Activated B cell treated with CpG ODN at 0.5 μM for 24 hours (primary cell): ENCODE measurements at places on chromosomes 3 and 15. TPM values are rescaled to one million over a fixed set of nuclear protein-coding genes. Genes with fewer than 3 reads are reported as not detected.

KCNMB3 gene
- total RNA-seq, result 6.0 and 6.9 TPM in 2 replicates

SEMA3G gene
- not detected in 2 replicates for total RNA-seq

GABRB3 gene
- not detected in 2 replicates for total RNA-seq

LIPH gene
- total RNA-seq, result not detected in 2 replicates

LRRN1 gene
- total RNA-seq, result 0.81 and 1.00 TPM in 2 replicates

DNA sequence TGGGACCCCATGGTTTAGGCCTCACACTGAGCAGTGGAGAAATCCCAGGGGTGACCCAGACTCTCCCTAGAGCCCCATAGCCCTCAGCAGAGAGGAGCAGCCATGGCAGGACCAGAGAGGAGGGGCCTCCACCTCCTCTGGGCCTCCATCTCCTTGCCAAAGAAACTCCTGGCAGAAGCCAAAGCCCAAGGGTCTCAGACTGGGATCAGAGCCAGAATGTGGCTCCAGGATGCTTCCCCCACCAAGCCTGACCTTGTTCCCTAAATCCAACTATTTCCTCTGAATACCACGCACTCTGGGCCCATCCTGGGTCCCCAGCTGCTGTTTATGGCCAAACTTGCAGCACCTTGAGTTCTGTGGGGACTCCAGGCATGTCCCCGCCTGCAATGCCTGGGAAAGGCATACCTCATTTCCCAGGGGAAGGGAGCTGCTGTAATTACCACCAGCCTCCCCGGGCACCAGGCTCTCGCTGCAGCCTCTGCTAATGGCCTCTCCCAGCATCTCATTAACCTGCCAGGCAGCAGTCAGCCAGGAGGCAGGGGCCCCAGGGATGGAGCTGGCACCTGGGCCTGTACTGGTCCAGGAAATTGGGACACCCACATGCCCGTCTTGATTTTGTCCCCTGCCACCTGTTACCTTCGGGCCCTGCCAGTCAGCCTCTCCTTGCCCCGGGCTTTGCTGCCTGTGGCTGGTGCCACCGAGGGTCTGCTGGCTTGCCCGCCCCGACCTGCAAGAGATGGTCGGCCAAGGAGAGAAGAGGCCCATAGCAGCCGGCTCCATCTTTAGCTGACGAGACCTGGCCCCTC, 4.6 kb downstream of the CCDC9B start:
- no peaks in the 10 kb centered on the region for H3K27me3 ChIP-seq
- DNase-seq, result no peak
- peaks cover 29% of the 10 kb centered on the region for H3K4me1 ChIP-seq
- no peaks in the 10 kb centered on the region for H3K36me3 ChIP-seq
- H3K4me3 ChIP-seq, result no peak overlapping the region

GRCh38 chr3:38371541-38372213, 25.1 kb downstream of the XYLB start:
- no peaks in the 10 kb centered on the region for H3K36me3 ChIP-seq
- H3K4me1 ChIP-seq, result no peaks in the 10 kb centered on the region
- no peak overlapping the region for H3K4me3 ChIP-seq
- no peak overlapping the region for H3K27ac ChIP-seq

DNA sequence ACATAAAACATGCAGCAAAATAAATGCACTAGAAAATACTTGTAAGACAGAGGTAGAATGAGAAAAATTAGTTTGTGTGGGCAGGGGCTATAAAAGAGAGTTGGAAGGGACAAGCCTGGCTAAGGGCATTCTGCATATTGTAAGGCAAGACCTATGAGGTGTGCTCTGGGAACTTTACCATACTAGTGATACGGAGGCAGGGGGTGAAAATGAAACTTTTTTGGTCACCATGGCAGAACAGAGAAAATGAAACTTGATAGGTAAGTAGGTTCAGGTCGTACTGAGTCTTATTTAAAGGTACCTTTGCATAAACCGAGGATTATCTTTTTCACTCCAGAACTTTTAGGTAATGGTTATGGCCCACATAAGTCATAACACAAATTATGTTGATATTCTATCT, 74.7 kb upstream of the ACKR4 start:
- H3K36me3 ChIP-seq, result peaks cover 81% of the 10 kb centered on the region
- no peaks in the 10 kb centered on the region for H3K27me3 ChIP-seq
- no peak overlapping the region for H3K27ac ChIP-seq
- no peak overlapping the region for H3K4me3 ChIP-seq

DNA sequence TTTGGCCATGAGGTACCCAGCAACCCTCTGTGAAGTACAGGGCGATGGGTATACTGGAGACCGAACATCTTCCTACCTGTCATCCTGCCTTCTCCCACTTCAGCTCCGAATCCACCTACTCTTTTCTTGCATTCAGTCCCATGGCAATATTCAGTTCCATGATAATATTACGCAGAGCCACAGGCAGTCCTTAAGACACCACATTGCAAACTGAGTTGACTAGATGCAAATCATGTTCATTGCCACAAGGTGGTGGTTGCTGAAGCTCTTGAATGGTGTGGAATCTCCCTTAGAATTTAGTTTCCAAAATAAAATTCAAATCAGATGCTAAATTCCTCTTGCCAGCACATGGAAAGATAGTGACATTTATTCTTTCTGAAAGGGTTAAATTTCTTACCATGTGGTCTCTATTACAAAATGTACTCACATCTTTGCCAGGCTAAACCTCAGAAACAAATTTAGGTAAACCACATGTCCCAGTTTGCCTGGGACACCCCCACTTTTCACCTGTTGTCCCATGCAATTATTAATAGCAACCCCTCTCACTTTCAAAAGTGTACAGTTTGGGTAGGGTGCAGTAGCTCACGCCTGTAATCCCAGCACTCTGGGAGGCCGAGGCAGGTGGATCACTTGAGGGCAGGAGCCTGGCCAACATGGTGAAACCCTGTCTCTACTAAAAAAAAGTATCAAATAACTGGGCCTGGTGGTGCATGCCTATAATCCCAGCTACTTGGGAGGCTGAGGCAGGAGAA, 1.7 kb upstream of the NME9 start:
- peaks cover 28% of the 10 kb centered on the region for H3K27me3 ChIP-seq
- H3K4me1 ChIP-seq, result peaks cover 13% of the 10 kb centered on the region
- H3K4me3 ChIP-seq, result no peak overlapping the region
- H3K36me3 ChIP-seq, result no peaks in the 10 kb centered on the region
- H3K27ac ChIP-seq, result no peak overlapping the region

- H3K36me3 ChIP-seq, result peaks cover 49% of the 10 kb centered on the region
- no peaks in the 10 kb centered on the region for H3K27me3 ChIP-seq
- no peak for DNase-seq
- H3K4me3 ChIP-seq, result no peak overlapping the region
- H3K4me1 ChIP-seq, result peaks cover 40% of the 10 kb centered on the region
Observed at GRCh38 chr15:49145651-49146609, 9.5 kb downstream of the COPS2 start.

DNA sequence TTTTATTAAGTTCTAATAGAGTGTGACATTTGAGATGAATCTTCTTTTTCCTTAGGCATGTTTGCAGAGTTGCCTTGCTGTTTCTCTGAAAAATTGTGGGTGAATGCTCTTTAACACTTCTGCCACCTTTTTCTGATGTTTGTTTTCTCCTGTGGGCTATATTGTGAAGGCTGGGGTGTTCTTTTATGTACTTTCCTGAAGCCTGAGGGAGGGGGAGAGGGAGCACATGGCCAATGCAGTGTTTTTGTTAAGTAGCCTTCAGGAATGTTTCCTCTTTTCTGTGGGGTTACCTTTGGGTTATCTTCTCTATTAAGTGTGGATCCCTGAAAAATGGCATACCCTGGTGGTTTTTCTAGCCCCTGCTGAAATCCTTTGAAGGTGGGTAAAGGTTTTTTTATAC, 50.2 kb downstream of the CMC1 start:
- DNase-seq, result no peak
- peaks cover 20% of the 10 kb centered on the region for H3K36me3 ChIP-seq
- H3K4me3 ChIP-seq, result no peak overlapping the region
- no peaks in the 10 kb centered on the region for H3K27me3 ChIP-seq
